Muscle of back (tissue), 13 donors: ENCODE measurements at places on chromosomes 4 and X.

- no peak for DNase-seq
Measured at GRCh38 chr4:11404431-11404830, 24.3 kb downstream of the HS3ST1 start.

- no peak for DNase-seq
Measured at GRCh38 chr4:123528501-123529277, 132.1 kb downstream of the SPRY1 start.

DNA sequence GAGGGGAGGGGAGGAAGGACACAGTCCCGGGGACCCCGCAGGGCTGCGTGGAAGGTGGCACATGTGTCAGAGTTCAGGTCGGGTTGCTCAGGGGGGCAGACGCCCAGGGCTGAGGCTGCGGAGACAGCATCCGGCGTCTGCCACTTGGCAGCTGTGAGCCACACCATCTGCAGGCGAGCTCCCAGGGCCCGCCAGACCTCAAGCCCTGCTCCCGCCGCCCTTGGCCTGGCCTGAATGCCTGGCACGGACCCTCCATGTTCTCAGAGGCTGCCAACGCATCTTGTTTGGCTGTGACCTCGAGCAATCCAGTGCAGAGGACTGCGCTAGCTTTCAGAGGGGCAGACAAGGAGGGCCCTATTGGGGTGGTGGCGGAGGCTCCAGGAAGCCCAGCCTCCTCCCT, 5.1 kb downstream of the BGN start:
- no peak for DNase-seq

GRCh38 chr4:6908432-6909112, 1.1 kb upstream of the TBC1D14 start:
- DNase-seq, result no peak

DNA sequence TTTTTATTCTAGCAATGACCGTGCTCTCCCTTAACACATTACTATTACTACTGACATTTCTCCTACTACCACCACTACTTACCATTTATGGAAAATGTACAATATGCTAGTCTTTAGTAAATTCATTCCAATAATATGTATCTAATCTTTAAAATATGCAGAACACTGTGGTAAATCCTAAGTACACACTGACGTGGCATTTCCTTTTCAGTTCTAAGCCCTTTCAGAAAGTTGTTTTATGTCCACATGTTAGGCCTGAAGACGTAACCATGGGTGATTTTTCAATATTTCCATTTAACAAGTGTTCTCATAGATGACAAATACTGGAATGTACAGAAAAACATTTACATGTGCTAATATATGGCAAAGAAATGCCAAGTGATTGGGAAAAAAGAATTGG, 268.6 kb upstream of the SLIT2 start:
- peak; percentile 95 for DNase-seq

DNA sequence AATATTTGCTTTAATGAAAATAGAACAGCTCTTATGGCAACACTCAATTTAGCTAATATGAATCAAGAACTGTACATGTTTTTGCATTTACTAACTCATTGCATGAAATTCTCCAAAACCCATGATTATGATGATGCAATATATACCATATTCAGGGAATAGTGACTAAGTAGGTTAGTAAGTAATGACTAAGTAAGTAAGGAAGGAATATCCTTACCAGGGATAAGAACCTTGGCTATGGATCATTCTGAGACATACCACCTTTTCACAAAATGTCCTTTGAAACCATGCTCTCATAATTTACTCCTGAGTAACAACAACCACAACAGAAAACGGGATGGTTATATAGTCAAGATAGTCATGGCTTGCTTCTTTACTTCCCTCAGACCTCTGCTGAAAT, 1513.0 kb downstream of the STIM2 start:
- no peak for DNase-seq
